ENCODE measurements at places on chromosomes 12 and 14.

DNA sequence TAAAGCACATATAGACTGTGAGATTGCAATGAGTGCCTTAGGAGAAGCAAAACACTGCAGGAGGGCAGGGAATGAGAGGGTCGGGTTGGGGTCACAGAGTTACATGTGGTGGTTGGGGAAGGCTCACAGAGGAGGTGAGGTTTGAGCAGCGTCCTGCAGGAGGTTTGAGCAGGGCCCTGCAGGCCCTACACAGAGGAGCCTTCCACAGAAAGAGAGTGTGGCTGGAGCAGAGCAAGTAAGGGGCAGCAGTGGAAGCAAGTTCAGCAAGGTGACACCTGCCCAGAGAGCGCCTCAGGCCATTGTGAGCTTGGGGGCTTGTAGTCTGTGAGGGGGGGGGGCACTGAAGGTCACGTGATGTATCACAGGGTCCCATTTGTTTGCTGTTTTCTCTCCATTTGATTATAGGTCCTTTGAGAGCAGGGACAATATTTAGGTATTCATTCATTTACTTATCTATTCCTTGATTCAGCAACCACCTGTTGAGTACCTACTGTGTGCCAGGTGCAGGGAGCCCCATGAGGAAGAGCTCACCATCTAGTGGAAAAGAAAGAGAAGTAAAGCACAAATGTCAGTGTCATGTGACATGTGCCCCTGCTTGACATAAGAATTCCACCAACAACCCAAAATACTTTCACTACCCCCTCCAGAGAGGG, 56.6 kb downstream of the GALNT16 start:
- DNase-seq, result no peak

GRCh38 chr12:91182636-91183455, at the start of gene DCN:
Gene DCN, minus strand, starts transcription at chr12:91182817. Its CDS starts 4,265 bp downstream, at chr12:91178552.
- DNase-seq, result no peak

GRCh38 chr12:53538209-53538689, 31.0 kb upstream of the NPFF start:
- no peak for DNase-seq

- DNase-seq, result no peak
Observed at GRCh38 chr14:102699416-102700110, 77.7 kb upstream of the TRAF3 start.

GRCh38 chr12:104475271-104475670, 18.5 kb downstream of the CHST11 start:
- DNase-seq, result no peak

DNA sequence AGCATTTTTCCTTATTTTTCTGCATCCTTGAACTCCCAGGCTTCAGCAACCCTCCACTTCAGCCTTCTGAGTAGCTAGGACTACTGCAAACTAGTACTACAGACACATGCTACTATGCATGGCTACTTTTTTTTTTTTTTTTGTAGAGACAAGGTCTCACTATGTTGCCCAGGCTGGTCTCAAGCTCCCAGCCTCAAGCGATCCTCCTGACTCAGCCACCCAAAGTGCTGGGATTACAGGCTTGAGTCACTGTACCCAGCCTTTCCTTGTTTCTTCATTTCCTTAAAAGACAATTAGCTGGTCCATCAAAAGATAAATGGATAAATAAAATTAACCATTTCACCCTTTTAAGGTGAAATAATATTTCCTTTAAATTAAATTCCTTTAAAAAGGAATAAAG, 205.8 kb downstream of the SPTSSA start:
- DNase-seq, result no peak

DNA sequence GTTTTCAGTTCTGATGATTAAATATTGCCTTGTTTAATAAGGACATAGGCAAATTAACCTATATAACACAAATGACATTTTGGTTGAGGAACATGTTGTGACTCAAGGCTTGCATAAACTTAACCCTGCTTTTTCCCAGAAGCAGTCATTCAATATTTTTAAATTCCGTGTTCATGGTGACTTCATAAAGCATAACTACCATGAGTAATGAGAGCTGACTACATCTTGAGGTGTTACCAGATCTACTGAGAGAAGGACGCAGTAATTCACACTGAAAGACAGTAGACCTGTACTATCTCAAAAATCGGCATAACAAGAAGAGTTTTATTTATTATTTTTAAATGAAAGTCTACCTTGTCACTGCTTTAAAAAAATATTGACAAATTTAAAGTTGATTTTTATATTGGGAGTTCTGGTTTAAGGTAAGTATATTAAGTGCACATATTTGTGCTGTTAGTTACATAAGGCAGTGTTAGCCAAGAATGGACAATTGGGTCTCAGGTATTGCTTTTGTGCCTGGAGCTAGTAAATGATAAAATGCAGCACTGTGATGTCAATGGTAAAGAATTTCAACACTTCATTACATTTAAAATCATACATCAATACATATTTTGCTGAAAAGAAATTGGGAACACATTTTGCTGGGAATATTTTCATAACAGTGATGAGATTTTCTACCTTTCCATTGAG, 1198.5 kb downstream of the FSCB start:
- DNase-seq, result no peak

DNA sequence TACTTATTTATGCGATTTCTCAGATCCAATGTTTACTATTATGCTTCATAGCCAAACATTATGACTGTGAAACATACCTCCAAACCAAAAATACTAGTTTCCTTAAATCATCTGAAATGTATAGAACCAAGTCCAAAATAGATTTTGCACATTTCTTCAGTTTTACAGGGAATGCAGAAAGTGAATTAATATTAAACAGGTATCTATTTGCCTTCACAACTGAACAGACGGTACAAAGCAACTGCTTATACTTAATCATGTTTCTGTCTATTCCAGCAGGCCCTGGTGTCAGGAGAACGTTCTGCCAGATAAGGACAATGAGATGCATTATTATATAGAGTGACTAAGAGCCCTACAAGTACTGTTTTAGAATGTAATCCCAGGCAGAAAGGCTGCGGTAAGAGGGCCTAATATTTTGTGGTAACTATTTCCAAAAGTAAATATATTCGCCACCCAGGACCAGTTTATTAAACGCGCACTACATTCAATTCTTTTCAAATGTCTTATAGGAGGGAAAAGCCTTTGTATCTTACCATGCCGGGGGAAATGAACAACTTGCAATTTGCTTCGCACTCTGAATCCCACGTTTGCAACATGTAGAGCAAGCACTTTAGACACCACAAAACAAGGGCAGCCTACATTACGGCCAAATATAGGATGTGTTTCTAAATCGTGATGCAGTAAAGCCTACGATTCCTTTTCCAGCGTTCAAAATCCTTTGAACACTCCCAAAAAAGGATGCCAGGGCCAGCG, 1.5 kb downstream of the CORO1C start:
- peak; percentile 44 for DNase-seq

DNA sequence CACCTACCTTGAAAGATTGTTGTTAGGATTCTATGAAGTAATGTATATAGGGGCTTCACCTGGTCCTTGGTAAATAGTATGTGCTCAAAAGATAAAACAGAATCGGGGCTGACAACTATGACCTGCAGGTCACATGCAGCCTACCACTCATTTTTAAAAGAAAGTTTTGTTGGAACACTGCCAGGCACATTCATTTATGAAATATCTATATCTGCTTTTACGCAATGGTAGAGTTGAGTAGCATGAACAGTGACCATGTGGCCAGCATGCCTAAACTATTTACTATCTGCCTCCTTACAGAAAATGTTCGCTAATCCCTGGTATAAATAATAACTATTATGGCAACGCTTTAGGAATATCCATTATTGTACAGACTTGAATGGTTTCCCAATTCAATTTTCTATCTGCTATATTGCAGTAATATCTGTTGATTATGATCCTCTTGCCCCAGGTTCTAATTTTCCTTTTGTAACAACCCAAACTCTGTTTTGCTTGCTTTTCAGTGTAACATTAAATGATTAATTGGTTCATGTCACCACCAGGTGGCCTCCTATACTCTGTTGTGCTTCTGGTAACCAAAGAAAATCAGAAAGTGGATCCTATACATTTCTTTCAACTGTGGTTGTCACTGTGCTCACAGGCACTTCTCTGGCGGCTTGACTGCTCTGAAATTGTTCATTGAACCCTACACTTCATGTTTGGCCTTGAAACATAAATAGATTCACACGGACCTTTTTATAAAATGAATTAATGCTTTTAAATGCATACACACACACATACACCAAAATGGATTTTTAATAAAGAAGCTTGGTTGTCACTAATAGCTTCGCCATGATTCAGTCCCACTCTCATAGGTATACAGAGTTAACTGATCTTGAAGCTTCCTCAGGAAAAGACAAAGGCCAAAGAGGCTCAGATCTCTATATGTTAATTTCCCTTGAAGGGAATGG, 227.7 kb upstream of the NPAS3 start:
- DNase-seq, result peak; percentile 33

All from kidney glomerular epithelial cell (primary cell).